Activated naive CD4-positive, alpha-beta T cell treated with anti-CD3 and anti-CD28 coated beads, Interleukin-2, amount 50 U/mL, for 16 hours (primary cell): ENCODE measurements at places on chromosomes 3 and 15.

DNA sequence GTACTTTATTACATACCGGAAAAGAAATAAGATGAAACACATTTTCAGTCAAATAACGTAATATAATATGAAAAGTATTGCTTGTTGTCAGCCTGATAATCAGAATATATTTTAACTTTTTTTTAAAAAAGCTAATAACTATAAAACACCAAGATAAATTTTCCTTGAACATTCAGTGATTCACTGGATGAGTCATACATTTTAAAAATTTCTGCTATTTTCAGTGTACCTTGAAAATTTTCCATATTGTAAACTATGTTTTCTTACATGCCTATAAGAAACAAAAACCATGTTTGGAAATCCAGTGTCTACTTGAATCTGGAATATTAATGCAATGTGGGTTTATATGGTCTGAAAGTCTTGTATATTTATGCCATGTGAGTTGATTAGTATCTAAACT is 36.3 kb upstream of the MEIS2 start:
- DNase-seq = no peak

DNA sequence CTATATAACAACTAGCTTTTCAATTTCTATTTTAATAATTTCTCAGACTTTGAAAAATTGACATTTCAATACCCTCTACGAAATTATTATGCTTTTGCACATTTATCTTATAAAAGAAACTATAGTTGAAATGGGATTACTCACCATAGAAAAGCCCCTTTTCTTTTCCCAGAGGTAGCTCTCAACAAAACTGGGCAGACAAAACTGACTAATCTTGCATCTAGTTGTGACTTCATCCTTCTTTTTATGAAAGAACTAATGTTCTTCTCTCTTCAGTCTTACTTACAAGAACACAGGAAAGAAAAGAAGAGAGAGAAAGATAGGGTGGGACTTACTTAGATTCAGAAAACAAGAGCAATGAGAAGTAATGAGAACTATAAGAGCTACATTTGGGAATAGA is 61.0 kb downstream of the GPR160 start:
- DNase-seq = no peak

- DNase-seq = no peak
These were observed 1.3 kb downstream of the AQP9 start for GRCh38 chr15:58139276-58139988.

DNA sequence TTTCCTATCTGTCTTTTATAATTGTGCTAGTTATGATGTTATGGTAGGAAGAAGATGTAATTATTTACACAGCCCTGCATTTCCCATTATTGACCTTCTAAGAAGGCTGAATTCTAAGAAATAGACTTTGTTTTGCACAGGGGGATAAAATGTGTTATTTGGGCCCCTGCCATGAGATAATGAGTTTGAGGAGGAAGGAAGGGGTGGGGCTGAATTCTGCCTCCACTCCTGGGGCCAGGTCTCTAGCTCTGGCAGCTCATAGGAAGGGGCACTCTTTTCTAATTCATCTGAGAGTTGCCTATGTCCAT is 69.2 kb upstream of the GOLGA8B start:
- no peak for DNase-seq

DNA sequence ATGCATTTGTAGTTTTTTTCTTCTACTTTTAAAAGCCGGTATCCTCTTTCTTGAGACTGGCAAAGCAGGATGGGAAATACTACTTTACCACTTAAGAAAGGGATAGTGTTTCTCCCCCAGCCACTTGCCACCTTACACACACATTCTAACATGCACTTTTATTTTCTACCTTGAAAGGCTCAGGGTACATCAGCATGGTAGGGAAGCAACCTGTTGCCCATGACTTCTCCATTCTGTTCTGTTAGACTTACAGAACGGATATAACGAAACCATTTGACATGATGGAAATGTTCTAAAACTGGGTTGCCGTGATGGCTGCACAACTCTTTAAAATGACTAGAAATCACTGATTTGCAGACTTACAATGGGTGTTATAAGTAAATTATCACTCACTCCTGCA is 405.5 kb downstream of the SHQ1 start:
- DNase-seq = no peak

DNA sequence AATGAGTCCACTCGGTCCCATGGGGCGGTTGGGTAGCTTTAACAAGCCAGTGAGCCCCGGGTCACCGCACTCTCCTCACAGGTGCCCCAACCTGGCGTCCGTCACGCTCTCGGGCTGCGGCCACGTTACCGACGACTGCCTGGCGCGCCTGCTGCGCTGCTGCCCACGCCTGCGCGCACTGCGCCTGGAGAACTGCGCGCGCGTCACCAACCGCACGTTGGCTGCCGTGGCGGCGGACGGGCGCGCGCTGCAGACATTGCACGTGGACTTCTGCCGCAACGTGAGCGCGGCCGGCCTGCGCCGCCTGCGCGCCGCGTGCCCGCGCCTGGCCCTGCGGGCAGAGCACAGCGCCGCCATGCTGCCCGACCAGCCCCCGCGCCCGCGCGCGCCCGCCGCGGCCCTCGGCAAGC is 3.4 kb downstream of the FBXL22 start:
- peak; percentile 94 for DNase-seq

DNA sequence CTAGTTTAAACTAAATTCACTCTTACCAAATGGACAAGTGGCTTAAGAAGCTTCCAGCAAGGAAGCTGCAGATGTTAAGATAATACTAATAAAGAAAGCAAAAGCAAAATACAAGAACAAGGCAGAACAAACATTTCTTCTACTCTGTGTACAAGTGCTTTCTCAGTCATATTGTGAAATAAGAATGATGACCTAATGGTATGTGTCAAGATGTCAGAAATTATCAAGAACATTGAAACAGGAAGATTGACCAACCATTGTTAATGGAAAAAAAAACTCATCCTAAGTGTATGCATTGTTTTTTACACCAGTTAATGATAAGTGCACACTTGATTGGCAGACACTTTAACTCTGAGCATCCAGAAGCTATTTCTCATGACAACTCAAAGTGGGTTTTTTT is 65.4 kb upstream of the P2RY1 start:
- DNase-seq = no peak

DNA sequence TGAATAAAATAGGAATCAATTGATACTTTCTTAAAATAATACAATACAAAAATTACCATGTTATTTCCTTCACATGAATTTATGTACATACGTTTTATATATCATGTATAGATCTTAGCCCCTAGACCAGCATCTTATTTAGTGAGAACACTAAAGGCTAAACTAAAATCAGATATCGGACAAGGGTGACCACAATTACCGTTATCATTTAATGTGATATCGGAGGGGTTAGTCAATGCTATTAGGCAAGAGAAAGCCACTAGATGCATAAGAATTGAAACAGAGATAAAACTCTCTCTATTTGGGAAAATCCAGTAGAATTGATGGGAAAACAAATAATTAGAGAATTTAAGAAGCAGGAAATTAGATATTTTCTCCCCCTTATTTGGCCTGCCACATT is 46.5 kb upstream of the TIMP4 start:
- DNase-seq = no peak

- DNase-seq = no peak
These were observed 192.7 kb upstream of the HES1 start for GRCh38 chr3:193943200-193943599.

DNA sequence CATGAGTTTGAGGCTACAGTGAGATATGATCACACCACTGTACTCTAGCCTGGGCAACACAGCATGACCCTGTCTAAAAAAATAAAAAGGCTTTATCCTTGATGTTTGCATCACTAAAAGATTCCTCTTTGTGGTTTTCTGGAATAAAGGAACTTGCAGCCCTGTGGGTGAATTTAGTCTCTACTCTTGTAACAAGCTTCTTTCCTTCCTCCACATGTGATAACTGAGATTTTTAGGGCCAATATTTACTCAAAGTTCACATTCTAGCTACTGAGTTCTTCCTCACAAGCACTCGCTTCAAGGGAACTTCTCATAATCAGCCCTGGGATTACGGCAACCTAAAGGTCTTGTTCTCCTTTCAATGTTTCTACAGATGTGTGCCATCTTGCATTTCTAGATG is 24.6 kb downstream of the COMMD2 start:
- no peak for DNase-seq

GRCh38 chr3:34178415-34178814 is 380.0 kb downstream of the PDCD6IP start:
- no peak for DNase-seq

GRCh38 chr15:65747265-65747664 is 44.8 kb downstream of the DENND4A start:
- no peak for DNase-seq

DNA sequence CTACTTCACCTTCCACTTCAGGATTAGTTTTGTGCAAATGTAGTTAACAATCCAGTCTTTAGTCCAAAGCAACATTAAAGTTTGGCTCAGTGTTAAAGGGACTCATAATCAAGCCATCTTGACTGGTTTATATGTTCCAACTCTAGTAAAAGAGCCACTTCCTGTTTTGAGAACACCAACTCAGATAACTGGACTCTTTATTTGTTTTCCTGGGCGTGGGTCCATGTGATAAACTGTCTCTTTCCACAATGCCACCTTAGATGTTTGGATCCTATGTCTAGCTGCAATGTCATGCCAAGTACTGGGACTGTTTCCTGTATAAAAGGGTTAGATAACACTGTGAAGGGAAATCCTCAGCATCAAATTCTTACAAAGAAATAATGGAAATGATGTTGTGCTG is 545.0 kb downstream of the PYDC2 start:
- no peak for DNase-seq

GRCh38 chr3:151766454-151766853 is 32.7 kb downstream of the AADACL2 start:
- DNase-seq = no peak

DNA sequence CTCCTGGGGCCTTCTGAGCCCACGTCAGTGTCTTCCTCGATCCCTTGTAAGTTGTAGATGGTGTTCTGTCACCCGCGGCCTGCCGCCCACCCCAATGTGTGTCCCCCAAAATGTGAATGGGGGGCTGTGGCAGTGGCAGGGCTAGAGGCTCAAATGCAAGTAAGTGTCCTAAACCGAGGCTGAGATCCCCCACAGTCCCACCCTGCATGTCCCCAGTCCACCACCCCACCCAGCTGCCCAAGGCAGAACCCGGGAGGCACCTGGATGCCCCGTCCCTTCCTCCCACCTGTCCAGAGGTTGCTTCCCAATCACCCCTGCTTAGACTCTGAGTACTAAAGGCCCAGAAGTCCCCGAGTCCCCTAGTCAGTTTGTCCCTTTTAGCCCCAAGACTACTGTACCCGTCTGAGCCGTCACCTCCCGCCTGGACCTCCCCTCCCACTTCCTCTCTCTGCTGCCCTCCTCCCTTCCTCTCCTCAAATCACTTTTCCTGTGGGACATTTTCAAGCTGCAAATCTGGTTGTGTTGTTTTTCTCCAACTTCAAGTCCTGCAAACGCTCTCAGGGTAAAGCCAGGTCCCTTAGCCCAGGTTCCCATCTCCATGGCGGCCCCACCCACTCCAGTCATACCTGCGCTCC is 11.8 kb upstream of the PLXND1 start:
- no peak for DNase-seq

DNA sequence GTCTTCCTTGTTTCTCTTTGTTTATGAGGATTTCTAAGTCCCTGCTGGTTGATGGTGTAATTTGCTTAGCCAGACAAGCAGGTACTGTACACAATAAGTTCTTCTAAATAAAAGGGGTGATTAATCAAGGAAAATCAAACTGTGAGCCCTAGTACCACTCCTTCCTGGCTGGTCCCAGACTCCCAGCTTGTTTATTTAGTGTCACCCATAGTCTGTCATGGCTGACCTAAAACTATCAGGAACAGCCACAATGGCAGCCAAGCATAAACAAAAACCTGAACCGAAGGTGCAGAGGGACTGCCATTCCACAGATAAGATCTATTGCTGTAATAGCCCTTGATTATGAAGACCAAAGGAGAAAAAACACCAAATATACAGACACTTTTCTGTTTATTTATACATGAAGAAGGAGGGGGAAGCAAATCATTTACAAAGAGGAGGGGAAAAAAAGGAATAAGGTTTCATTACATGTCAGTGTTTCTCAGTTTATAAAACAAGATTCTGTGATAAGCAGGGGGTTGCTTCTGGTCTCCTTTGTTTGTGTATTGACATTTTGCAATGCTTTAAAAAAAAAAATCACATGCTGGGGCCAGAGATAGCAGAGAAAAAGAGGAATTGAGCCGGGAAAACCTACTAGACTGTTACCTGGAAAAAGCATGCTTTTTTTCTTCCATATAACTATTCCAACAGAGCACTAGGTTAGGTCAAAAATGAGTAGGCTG is 182.4 kb upstream of the DPH6 start:
- no peak for DNase-seq

GRCh38 chr3:178532476-178532875 is 3.8 kb upstream of the KCNMB2 start:
- DNase-seq = no peak

DNA sequence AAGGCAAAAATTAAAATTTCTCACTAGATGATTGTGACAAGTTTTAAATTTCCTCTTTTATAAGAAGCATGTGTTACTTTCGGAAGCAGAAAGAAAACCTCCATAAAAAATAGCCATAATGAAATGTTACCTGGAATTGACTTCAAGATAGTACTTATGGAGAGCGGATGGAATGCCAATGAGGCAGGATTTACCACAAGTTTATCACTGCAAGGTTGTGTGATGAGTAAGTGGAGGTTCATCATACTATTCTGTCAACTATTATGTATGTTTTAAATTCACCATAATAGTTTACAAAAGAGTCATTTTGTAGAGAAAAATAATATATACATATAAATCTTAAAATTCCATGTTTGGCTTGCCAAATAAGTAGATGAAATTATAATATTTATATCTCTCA is 230.3 kb downstream of the SCAPER start:
- no peak for DNase-seq

DNA sequence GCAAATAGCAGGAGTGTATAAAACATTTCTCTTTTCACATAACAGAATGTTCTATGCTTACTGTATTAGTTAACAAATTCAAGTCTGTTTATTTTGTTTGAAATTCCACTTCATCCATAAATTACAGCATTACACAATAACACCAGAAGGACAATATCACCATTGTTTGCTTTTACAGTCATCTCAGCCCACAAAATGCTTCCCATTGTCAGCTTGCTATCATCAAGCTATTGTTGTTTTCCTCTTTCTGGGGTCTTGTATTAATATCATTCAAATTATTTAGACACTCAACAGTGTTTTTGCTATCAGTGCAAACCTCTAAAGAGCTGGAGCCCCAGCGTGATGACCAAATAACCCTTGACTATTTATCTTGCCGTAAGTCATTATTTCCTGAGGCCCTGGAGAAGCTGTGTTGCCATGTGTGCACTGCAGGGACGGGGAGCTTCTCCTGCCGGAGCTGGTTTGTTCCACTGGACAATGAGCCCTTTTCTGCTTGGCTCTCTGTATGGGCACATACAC is 1.1 kb downstream of the SAMMSON start:
- DNase-seq = no peak

DNA sequence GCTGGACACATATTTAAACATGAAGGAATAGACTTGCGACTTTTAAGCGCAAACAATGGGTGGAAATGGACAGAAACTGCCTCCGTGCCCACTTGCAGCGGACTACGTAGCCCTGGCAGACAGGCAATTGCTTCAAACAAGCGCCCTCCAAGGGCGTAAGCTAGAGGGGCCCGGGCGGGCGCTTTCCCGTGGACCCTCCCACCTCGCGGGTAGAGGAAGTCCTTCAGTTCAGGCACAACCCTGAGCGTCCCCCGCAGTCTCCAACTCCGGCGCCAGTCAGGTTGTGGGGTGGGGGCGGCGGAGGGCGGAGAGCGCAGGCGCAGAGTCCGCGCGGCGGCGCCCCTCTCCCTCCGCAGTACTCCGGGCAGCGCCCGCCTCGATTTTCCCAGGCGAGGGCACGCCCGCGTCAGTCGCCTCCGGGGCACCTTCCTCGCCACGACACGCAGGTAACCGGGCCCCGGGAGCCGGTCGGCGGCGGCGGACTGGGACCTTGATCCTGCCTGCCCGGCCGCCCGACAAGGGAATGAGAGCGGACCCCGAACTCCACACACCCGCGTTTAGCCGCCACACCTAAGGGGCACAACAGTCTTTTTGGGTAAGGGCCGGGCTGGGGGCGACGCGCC is at the start of gene SLC35G2:
Gene SLC35G2 (plus strand): TSS at position 358 of the 623 bp plus-strand sequence. CDS start 35,335 bp downstream, outside the sequence.
- peak; percentile 37 for DNase-seq
